ENCODE measurements at places on chromosomes 6 and 20.
A peak's percentile ranks its signal among the peaks of the same experiment; 100 is the strongest.

- DNase-seq = no peak
Measured at GRCh38 chr6:1418471-1419191, 29.3 kb downstream of the FOXF2 start.

- DNase-seq = no peak
Measured at GRCh38 chr6:22153384-22154158, 143.3 kb downstream of the PRL start.

DNA sequence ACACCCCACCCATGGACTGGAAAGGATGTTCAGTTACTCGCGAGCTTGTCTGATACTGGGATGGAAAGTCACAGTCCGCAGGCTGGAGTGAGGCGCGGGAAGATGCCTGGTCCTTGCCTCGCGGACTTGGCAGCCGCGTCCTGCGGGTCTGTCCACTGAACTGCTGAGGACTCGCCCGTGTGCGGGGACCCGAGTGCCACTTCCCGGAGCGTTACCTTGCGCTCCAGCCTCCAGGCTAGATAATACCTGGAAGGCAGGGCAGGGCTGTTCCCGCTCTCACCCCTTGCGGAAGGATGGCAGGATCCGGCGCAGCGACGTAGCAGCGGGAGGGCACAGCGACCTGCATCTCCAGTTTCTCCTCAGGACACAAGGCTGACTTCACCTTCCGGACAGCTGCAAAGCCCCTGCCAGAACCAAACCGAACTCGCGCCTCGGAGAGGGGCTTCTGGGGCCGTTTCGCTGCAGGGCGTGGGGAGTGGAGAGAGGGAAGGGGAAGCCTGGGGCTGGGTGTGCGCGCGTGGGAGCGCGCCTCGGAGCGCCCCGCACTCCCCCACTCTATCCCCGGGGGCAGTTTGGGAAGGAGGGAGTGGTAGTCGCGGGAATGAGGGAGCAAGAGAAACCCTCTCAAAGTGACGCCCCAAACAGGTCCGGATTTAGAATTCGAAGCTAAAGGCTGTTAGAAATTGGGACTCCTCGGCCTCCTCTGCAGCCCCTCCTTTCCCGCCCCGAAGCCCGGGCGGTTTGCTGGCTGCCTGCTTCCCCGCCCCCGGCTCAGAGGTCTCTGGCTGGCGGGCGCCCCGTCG lies at the start of gene KCNQ5:
KCNQ5 (plus strand) TSS at position 774 of the 803 bp plus-strand sequence.
- DNase-seq = peak; percentile 46

- DNase-seq = no peak
Measured at GRCh38 chr6:139354189-139354588, 20.3 kb downstream of the CITED2 start.

DNA sequence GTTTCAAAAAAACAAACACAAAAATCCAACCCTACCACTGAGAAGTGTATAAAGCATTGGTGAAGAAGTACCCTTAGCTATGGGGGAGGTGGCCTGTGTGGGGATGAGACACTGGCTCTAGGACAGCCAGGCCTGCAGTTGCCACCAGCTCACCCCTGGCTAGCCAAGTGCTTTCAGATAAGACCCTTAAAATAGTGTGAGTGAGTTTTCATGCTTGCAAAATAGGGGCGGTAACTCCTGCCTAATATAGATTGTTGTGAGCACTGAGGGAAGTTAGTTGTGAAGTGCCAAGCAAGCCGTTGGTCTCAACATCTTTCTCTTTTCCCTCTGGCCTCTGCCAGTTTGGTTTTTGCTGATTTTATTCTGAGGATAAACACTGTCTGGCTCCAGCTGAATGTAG lies 11.3 kb downstream of the PPP1R3G start:
- DNase-seq = no peak

DNA sequence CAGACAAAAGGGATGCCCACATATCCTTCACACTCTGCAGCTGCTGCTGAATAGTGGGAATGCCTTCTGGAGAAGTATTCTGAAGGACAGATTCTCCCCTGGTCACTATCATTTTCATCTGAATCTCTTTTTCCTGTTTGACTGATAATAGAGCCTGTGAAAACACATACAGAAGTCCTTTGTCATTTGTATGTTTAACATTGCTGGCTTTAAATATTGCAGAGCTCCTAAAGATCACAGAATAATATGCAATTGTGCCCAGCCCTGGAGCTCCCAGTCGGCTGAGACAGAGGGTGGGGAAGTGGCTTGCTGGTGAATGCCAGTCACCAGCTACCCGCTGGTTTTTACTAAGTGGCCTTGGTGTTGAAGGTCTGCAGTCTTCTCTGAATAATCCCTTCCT lies 272.3 kb downstream of the SYNE1 start:
- DNase-seq = no peak

DNA sequence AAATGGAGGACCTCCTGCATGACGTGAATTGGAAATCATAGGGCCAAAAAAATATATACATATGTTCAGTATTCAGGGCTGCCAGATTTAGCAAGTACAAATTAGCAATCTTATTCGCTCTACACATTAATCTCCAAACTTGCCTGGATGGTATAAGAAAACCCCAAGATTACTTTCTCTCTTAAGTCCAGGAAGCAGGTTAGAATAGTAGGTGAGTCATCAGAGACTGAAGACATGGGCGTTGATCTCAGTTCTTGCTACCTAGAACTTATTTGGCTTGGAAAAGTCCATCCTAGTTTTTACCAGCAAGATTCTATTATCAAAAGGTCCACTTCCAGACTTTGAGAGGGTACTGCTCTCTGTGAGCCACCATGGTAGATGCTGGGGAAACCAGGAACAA lies 47.4 kb downstream of the GPR63 start:
- DNase-seq = no peak

GRCh38 chr6:30670760-30671527 lies 1.9 kb downstream of the DHX16 start:
- DNase-seq = no peak

GRCh38 chr6:29967379-29968010 lies 25.2 kb downstream of the HLA-A start:
- no peak for DNase-seq

DNA sequence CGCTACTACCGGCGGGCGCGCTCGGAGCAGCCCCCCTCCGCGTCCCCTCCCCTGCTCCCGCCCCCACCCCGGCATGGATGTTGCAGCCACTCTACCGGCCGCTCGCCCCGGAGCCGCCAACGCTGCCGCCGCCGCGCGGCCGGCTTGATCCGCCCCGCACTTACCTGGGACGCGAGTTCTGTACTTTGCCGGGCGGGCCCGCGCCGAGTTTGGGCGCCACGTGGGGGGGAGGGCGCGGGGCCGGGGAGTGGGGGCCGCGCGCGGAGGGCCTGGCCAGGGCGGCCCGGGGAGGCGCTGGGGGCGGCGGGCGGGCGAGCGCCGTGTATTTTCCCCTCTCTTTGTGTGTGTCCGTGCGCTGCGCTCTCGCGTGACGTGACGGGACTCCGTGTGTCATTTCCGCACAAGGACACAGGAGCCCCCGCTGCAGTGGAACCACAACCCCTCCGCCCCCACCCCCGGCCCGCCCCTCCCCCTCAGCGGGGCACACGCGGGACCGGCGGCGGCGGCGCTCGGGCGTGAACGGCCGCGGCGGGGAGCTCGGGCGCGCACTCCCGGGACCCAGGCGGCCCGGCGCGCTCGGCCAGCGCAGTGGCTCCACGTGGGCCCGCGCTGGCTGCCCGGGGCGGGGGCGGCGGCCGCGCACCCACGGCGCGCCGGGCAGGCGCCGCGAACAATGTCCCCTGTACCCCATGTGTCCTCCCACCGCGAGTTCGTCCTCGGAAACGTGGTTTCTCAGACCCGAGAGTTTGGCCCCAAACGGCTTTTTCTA lies at the start of gene BEND3:
BEND3 (minus strand) TSS at position 590 of the 769 bp plus-strand sequence. CDS start 16,230 bp downstream, outside the sequence.
- DNase-seq = no peak

DNA sequence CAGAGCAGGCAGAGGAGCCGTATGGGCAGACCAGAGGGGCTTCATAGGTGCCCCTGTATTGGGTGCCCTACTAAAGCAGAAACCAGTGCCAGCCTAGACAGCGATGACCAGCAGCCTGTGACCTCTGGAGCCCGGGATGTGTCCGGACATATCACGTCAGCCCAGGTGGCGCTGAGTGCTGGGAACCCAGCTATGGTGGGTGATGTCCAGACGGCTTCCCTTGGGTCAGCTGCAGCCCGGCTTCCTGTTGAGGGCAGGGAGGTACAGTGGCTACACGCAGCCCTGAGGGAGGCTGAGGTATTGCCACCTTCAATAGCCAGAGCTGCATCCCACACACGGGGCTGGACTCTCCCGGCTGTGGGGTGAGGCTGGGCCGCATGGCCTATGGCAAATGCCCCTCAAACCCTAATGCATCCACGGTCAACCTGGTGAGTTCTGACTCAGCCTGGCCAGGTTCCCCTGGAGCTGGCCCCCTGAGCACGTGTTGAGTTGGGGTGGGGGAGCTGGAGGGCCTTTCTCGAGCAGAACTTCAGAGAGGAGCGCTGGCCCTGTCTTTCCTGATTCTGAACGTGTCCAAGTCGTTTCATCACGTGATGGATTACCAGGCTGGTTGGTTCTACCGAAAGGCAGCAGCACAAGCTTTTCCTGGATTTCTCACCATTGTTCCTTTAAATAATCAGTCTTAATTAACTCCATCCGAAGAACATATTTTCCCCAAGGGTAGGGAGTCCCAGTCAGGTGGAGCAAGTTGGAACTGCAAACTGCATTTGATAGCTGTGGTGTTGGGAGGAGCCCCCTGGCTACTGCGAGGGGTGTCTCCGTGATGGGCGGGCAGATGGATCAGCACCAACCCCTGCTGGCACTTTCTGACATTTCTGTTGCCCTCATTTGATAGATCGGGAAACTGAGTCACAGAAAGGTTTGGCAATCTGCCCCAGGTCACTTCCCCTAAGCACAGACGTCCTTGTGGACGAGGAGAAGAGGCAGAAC lies 7.1 kb upstream of the MYT1 start:
- DNase-seq = no peak

DNA sequence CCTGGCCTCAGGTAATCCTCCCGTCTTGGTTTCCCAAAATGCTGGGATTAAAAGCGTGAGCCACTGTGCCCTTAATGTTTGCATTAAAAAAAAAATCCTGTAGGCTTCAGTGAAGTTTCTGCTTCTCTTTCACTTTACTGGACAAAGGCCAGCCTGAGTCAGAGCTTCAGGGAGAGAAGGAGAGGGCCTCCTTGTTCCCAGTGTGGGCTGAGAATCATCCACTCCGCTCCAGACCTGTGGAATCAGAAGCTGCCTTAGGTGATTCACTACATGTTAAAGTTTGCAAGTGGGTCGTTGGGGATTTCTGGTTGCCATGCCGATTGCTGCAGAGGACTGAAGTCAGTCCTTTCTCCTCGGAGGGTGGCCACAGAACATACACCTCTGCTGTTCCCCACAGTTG lies 113.3 kb upstream of the EEF1E1 start:
- DNase-seq = no peak

GRCh38 chr6:108665495-108666196 lies 104.9 kb downstream of the FOXO3 start:
- no peak for DNase-seq

DNA sequence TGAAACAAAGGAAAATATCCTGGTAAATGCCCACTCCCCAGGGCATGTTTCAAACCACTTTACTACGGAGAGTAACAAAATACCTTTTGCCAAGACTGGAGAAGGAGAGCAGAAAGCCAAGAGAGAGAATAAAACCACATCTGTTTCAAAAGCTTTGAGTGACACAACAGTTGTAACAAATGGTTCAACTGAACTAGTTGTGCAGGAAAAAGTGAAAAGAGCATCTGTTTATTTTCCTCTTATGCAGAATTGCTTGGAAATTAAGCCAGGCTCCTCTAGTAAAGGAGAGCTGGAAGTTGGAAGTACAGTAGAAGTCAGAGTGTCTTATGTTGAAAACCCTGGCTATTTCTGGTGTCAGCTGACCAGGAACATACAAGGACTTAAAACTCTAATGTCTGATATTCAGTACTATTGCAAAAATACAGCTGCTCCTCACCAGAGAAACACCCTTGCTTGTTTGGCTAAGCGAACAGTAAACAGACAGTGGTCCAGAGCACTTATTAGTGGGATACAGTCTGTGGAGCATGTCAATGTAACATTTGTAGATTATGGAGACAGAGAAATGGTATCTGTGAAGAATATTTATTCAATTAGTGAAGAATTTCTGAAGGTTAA lies 2.6 kb downstream of the TDRD6 start:
- no peak for DNase-seq

GRCh38 chr6:25601800-25602673 lies 50.0 kb upstream of the SCGN start:
- no peak for DNase-seq

DNA sequence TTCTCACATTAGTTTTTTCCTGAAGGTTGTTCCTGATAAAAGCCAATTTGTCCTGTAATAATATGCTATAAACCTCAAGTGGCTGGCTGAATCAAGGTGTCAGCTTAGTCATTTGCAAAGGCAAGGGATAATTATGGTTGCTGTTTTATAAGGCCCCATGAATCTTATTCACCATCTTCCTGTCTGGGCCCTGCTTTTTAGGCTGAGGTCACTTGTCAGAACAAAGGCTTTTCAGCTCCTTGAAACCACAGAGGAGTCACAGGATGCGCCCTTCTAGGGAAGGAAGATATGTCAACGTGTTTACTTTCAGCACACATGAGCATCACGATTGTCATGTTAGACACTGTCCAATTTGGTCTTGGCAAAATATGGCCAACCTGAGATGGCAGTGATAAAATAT lies 64.8 kb upstream of the NAA20 start:
- DNase-seq = no peak

DNA sequence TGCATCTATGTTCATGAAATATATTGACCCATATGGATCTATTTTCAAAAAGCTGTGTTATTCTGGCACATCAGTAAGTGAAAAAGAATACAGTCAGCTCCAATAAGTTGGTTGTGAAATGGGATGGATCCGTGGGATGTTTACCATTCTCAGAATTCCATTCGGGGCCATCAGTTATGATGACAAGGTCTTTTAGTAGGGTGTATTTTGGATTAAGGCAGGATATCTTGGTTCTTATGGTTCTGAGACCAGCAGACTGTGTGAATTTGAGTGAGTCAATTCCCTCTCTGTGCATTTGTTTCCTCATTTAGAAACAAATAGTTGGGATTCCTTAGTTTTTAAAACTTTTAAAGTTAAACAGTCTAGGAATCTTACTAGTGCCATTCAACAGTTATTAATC lies 287.4 kb downstream of the CD109 start:
- DNase-seq = no peak

DNA sequence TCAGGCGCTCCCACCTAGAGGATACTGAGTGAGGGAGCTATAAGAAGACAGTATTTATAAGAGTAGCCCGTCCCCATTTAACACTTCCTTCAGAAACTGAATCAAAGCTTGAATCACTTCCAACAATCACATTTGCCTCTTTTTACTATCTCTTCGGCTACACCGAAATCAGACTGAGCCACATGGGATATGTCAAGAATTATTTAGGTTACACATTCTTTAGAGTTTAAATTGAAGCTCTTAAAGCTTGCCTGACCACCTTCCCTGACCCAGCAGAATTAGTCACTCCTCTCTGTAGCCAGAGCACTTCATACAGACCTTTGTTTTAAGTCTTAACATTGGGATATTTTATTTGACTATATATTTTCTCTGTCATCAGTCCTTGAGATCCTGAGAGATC lies 163.7 kb downstream of the MAFB start:
- DNase-seq = no peak

- no peak for DNase-seq
Measured at GRCh38 chr6:21745543-21746337, 152.2 kb downstream of the SOX4 start.

GRCh38 chr6:130613176-130613575 lies 214.0 kb upstream of the SMLR1 start:
- no peak for DNase-seq

All from mesothelial cell of epicardium (in vitro differentiated cells).